Activated naive CD8-positive, alpha-beta T cell treated with anti-CD3 and anti-CD28 coated beads, Interleukin-2, amount 50 U/mL, for 16 hours (primary cell): ENCODE measurements at places on chromosomes 12 and 14.

DNA sequence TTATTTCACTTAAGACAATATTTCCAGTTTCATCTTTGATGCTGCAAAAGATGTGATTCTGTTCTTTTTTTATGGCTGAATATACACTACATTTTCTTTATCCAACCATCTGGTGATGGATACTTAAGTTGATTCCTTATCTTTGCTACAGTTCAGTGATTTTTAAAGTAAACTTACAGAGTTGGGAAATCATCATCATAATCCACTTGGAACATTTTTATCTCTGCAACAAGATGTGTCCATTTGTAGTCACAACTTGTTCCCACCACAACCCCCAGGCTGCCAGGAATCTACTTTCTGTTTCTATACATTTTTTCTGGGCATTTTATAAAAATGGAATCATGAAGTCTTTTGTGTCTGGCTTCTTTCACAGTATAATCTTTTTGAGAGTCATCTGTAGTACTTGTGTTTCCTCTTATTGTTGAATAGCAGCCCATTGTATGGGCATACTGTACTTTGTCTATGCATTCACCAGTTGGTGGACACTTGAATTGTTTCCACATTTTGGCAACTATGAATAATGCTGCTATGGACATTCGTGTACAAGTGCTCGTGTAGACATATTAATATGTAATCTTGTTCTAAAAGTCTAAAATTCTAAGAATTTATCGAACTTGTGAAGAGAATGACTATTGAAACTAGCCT is 212.5 kb upstream of the DDHD1 start:
- DNase-seq = no peak

GRCh38 chr14:102979406-102979805 is 56.9 kb downstream of the AMN start:
- DNase-seq = no peak

- no peak for DNase-seq
These were observed 28.8 kb downstream of the YEATS4 start for GRCh38 chr12:69388371-69388770.

GRCh38 chr12:11556682-11557081 is 92.8 kb upstream of the ETV6 start:
- DNase-seq = no peak

DNA sequence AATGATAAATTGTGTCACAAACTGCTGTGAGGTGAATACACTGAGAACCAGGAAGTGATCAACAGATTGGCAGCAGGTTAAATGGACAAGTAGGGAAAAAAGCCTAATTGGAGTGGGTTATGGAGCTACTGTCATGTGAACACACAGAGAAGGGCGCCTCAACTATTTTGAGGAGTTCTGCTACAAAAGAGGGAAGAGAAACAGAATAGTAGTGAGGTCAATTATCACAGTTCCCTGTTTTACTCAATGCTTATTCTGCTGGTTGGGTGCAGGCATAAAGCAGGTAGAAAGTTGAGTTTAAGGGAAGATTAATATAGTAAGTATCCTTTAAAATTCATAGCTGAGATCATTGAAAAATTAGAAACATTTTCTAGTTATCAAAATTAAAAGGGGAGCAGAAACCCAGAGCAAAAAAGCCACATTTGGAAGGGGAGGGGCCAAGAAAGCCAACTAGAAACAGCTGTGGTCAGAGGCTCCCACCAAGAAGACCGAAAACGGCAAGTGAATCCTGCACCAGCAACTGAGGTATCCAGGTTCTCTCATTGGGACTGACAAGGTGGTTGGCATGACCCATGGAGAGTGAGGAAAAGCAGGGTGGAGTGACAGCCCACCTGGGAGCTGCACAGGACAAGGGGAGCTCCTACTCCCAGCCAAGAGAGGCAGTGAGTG is 105.7 kb downstream of the ZC3H14 start:
- no peak for DNase-seq
